ENCODE measurements at places on chromosomes 4 and X.

DNA sequence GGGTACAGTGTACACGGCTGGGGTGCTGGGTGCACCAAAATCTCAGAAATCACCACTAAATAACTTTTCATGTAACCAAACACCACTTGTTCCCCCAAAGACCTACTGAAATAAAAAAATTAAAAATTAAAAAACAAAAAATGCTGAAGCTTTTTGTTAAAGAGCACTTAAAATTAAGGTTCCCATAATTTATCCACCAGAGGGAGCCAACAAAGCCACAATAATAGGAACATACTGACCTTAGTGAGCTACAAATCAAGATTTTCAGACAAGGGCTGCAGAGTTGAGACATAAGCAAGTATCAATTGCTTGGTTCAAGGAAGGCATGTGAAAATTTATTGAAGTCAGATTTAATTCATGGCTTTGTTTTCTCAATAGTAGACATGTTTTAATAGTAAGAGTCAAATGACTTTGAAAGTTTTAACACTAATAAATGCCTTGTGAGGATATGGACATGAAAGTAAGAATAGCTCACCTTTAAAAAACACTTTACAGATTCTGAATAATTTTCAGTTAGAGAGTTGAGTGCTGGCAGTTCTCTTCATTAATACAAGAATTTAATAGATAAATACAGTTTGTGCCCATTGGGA, 43.0 kb upstream of the SCOC start:
- DNase-seq: no peak

DNA sequence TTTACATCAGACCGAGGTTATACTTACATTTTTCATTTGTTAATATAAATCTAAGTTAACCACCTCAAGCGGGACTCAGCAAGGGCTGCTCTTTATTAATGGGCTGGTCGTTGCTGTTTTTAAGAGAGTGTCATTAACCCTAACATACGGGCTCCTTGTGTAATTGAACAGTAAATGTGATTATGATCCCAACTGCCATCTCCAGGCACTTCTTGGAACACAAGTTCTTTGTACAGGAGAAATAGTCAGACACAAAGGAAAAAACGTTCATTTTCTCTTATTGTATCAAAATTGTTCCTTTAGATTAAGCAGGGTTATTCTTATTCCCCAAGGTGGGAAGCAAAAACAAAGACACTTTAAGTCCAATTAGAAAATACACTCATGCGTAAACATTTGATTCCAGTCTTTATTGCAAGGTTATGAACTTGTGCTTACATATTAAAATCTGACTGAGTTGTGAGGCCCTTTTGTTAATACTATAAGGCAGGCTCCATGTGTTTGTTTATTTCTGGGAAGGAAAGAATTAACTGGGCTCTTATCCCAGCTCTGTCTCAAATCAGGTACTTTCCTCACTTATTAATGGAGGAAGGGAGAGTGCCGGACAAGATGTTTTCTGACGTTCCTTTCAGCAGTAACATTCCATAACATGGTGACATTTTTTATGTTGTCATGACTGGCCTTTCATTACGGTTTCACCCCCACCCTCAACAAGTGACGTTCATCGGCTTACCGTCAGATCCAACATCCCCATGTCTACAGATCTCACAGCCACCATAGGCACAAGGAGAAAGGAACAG, 95.9 kb downstream of the RASL11B start:
- DNase-seq: no peak

- no peak for DNase-seq
Observed at GRCh38 chr4:39591290-39591689, 47.4 kb downstream of the SMIM14 start.

DNA sequence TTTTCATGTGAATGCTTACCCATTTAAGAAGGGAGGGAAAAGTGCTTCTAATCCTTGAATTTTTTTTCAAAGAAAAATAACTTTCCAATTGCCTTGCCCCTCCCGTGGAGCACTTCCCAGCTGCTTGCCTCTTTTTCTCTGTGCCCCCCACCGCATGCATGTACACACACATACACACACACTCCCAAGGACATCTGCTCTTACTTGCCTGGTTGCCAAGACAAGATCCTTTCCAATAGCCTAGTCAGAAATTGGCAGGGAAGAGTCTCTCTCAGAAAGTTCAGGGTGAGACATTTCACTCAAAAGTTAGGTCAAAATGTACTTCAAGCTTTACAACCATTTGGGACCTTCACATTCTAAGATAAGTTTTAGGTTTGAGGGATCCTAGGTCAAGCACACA, 10.9 kb downstream of the HHIP start:
- no peak for DNase-seq

DNA sequence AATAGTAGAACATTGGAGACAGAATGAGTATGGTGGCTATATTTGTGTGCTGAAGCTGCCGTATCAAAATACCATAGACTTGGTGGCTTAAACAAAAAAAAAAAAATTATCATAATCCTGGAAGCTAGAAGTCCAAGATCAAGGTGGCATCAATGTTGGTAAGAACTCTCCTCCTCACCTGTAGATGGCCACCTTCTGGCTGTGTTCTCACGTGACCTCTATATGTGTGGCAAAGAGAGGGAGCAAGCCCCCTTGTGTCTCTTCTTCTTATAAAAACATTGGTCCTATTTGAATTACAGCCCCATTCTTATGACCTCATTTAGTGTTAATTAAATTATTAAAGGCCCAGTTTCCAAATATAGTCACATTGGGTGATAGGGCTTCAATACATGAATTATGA, 1640.9 kb upstream of the PCDH7 start:
- DNase-seq: no peak

- no peak for DNase-seq
Observed at GRCh38 chrX:1528186-1528883, 8.7 kb downstream of the P2RY8 start.

GRCh38 chr4:168811786-168812651, 198.0 kb downstream of the CBR4 start:
- DNase-seq: no peak

DNA sequence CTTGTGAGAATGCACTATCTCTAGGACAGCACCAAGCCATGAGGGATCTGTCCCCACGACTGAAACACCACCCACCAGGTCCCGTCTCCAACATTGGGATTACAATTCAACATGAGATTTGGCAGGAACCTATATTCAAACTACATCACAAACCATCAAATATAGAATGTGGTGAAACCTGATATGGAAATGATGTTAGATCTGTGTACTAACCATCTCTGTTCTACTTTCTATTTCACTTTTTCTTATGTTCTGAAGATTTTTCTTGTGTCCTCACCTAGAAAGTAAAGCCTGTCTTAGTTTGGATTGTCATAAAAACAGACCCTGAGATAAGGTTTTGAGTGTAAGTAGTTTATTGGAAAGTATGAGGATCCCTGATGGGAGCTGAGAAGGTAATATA, 37.8 kb upstream of the TACR3 start:
- DNase-seq: no peak

DNA sequence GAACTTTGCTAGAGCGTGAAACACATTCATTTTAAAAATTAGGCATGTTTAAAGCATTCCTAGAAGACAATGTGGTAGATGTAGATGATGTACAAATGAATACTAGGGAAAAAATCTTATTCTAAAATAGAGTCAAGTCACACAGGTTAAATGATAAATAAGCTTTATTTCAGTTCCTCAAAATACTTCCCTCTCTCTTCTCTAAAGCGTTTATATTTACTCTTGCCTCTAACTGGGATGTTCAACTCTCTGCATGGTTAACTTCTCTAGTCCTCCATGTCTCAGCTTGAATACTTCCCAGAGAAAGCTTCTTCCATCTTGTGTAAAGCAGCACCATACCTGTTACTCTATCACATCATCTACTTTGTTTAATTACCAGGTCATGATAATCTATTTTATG, 30.9 kb upstream of the GLRA3 start:
- no peak for DNase-seq

GRCh38 chr4:166538491-166539005, 665.5 kb downstream of the TLL1 start:
- no peak for DNase-seq

DNA sequence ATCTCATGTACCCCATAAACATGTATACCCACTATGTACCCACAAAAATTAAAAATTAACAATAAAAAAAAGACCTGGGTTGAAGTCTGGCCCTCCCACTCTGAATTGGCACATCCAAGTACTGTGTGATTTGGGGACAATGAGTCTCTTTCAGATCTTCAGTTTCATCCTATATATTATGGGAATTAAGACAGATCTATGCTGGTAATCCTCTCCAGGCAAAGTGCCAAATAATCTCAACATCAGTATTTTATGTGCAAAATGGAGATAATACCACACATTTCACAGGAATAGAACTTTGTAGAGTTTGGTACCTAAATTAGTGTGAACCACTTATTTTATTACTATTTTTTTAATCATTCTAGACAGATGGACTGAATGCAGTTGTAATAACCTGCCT, 11.0 kb upstream of the SCD5 start:
- DNase-seq: no peak

DNA sequence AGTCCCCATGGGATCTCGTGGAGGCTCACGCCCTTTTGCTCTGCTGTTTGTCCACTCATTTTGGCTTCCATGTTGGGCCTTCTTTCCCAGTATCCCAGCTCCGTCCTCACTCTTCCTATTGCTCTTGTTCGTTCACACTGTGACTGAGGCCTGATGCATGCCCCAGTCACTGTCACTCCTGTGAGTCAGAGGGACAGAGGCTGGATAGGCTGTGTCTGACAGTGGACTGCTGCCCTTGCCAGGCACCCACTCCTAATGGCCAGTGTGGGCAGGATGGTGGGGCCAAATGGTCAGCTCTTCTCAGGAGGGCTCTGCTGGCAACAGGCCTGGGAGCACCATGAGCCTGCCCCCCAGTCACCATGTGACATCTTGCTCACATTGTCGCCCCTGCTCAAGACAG, 40.0 kb downstream of the HADH start:
- DNase-seq: no peak

DNA sequence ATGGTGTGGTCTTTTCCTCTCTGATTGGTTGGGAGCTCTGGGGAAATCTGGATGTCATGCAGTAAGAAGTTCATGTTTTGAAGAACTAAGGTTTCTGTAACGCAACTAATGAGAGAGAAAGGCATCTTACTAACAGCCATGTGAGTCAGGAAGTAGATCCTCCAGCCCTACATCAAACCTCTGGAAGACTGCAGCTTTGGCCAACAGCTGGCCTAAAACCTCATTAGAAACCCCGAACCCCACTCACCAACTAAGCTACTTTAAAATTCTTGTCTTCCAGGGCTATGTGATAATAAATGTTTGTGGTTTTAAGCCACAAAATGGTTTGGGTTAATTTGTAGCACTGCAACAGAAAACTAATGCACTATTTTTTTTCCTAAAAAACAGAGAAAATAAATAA, 549.0 kb upstream of the GRID2 start:
- DNase-seq: no peak

- no peak for DNase-seq
Observed at GRCh38 chrX:40368611-40369061, 212.1 kb upstream of the ATP6AP2 start.

DNA sequence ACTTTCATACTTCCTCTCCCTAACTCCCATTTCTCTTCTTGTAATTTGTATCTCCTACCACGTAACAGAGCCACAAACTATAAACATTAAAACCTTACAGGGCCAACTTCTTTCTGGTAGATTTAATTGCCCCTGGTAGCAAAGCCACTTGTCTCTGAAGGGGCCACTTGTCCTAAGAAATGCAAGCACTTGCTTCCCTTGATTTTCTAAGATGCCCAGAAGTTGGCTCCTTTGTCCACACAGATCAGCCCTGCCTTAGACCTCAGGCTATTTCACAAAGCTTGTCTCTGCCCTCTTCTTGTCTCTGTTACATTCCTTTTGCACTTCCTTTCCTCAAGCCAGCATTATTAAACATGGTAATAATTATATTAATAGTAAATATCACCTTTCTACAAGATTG, 80.6 kb upstream of the CXXC4 start:
- DNase-seq: no peak

DNA sequence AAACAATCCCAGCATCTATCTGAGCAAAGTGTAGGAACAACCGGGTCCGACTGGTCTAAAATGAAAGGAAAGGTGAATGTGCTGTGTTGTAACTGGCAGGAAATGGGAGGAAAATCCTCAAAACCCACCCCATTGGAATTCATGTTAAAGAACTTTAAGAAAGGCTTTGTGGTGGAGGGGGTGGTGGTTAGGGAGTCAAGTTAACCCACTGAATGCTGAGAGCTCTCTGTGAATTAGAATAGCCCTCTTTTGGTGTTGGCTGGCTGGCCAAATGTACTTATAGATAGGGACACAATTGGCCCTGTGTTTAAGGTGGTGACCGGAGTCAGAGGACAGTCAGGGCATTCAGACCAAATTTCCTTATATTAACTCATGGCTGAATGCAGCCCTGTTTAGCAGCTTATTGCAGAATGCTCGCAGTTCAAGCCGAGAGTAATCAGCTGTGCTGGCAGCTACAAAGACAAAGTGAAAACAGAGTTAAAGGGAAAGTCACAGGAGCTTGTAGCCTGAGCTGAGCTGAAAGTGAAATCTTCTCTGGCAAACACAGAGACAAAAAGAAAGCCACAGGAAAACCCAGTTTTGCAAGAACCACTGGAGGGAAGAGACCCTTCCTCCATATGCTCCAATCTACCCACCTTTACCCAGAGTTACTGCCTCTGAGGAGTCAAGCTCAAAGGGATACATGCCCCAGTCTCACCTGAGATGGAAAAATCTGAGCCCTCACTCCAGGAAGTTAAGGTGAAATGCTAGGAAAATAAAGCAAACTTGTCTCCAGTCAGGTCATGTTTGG, 38.5 kb upstream of the UGT2B7 start:
- no peak for DNase-seq

- DNase-seq: no peak
Observed at GRCh38 chr4:140070366-140070765, 83.6 kb downstream of the MAML3 start.

DNA sequence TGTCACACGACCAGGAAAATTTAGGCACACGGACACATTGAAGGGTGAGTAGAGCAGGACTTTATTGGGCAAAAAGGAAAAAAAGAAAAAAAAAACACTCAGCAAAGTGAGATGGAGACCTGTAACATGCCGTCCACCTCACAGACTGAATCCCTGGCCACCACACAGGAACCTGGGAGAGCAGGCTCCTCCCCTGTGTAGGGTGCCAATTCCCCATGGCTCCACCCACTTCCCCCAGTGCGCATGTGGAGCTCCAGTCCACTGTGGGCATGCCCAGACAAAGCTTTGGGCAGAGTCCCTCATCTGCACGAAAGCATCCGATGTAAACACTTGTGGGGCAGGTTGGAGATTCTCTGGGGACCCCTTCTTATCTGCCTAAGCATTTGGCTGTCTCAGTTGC, 23.6 kb upstream of the CBR4 start:
- DNase-seq: no peak

DNA sequence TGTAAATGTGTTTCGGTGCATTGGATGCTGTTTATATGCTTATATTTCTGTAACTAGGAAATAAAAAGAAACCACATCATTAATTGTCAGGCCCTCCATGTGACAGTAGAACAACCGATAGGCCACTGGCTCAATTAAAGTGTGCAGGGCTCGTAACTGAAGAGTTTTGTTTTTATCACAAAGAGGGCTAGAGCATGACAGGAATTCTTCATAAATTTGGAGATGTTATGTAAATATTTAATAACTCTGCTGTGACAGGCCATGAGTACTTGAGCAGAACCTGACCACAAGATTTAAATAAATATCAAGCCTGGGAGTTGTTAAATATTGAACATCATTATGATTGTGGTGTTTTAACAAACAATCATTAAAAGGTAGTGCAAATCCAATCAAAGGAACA, 55.9 kb downstream of the MID1 start:
- no peak for DNase-seq

- no peak for DNase-seq
Observed at GRCh38 chrX:150690126-150690525, 3.1 kb upstream of the MTMR1 start.

GRCh38 chrX:45807572-45808425, 607.1 kb upstream of the DIPK2B start:
- DNase-seq: no peak

All from stimulated activated CD8-positive, alpha-beta memory T cell treated with anti-CD3 and anti-CD28 coated beads, Interleukin-4, amount 100 ng/mL, for 1 hour (primary cell).